NCI-H748 treated with DMSO at 0.1 percent for 48 hours (cell line): ENCODE measurements at places on chromosomes 13 and 19.

DNA sequence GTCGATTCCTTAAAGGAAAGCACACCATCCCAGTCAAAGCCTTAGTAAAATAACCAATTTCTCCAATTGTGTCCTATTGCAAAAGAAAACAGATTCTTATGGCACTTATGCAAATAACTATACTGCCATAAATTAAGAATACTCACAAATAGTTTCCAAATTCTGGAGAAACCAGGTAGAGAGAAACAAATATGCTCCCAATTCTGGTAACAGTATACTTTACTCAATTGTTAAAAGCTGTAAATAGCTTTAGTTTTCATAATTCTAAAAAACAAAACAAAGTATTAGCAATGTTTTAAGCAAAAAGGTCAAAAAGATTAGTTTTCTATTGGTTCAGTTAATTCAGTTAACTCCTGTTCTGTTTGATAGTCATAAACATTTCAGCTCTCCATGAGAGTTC, 18.2 kb upstream of the UBAC2 start:
- DNase-seq, result no peak

GRCh38 chr19:39408392-39409207, 2.0 kb downstream of the ZFP36 start:
- DNase-seq, result peak; percentile 70

DNA sequence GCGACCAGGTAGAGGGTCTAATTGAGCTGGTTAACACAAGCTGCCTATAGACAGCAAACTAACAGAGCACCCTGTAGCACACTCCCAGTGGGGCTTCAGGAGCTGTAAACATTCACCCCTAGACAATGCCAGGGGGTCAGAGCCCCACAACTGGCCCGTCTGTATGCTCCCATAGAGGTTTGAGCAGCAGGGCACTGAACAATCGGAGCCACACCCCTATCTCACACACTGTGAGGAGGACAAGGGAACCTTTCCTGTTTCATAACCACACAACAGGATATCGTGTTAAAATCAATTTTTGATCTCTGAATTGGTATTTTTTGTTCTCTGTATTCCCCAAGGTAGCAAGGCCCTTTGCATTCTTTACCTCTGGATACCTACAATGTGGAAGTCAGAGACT, 266.1 kb downstream of the SPRY2 start:
- no peak for DNase-seq

DNA sequence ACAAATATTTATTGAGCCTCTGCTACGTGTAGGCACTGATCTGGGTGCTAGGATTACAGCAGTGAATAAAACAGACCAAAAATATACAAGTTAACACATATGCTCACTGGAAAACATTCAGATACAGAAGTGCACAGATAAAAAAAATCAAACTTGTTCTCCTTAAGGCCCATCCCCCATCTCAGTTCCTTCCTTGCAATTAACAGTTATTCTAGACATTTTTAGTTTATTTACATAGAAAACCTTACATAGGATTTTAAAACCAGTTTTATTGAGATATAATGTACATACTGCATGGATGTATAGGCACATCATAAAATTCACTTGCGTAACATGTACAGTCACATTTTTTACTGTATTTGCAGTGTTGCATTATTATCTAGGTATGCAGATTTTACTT, 36.5 kb upstream of the HMGB1 start:
- no peak for DNase-seq

DNA sequence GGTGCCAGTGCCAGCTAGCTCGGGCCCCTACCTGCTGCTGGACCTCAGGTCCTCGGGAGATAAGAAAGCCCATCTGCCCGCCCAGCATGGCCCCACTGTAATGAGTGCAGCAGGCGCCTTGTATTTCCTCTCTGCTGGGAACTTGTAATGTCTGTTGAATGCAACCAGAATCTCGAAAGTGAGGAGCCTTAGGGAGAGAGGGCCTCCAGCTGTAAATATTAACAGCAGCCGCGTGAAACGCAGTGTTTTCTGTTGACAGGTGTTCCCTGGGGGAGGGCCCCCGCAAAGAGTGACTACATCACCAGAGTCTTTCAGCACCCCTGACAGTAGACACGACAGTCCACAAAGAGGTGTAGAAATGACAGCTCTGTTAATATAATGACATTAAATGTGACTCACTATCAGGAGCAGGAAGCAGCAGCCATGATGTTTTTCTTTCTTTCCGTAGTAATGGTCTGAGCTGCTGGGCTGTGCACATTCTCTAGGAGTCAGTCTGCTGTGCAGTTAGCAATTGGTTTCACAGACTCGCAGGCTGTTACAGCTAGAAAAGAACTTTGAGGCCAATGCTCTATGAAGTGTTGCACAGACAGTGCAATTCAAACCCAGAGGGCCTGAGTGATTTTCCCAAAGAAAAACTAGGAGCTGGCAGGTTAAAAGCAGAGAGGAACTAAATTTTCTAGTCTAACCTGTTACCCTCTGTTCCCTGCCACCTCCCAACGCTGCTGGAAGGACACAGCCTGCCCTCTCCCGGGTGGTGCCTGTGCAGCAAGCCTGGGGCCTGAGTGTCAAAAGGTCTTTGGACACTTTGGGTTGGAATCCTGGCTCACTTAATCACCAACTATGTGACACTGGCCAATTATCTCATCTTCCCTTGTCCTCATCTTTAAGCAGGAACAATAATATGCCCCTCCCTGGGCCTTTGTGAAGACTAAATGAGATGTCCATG, 58.6 kb upstream of the WASF3 start:
- DNase-seq, result no peak

DNA sequence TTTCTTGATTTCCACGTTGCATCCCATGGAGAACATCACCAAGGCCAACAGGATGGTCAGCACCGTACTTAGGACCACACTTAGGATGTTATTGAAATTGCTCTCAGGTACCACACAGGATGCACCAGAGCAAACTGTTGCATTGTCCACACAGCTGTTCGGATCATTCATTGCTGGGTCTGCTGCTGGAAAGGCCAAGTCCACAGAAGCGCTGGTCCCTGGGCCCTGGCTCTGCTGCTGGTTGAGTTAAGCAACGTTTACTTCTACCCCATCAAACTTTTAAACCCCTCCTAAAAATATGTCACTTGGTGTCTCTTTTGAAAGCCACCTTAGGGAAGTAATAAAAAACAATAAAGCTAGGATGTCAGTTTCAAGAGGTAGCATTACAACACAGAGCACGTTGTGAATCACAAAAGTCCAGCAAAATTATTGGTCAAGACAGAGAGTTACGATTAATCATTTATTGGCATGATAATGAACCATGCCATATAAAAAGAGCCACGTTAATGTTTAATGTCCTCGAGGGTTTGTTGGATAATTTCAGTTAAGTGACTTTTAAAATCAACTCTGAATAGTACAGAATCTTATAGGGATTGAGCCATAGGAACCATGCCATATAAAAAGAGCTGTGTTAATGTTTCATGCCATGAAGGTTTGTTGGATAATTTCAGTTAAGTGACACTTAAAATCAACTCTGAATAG, at the start of gene SLC10A2:
Gene SLC10A2, minus strand, starts transcription at position 339 of the 702 bp plus-strand sequence. Its CDS starts 168 bp downstream, at position 171.
- DNase-seq, result no peak

- DNase-seq, result no peak
Observed at GRCh38 chr13:22451327-22451741, 729.4 kb upstream of the SGCG start.

DNA sequence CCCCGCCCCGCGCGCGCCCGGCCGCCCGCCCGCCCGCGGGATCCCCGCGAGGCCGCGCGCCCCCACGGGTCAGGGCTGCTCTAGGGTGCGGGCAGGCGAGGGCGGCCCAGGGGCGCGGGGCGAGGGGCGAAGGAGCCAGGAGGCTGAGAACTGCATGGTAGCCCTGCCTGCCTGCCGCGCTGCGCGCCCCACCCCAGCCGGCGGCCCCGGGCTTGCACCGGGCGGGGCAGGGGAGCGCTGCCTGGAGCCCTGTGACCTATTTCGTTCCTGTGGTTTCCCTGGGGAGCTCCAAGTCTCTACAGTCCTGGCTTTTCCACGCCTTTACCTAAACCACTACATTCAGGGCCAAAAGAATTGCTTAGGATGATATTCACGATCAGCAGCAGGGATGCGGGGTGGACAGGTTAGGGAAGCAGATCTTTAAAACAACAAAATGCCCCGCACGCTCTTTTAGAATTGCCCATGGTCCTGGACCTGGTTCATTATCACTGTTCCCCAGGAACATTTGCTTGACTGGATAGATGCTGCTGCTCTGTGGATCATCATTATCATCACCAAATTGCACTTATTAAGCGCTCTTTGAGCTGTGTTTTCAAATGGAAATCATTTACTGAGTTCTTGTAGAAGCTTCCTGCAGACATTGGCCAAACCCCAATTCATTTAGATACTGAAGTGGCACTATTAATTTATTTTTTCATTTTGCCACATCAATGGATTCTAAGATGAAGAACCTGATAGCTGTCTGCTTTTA, 421 bp upstream of the GPR12 start:
- DNase-seq, result no peak

DNA sequence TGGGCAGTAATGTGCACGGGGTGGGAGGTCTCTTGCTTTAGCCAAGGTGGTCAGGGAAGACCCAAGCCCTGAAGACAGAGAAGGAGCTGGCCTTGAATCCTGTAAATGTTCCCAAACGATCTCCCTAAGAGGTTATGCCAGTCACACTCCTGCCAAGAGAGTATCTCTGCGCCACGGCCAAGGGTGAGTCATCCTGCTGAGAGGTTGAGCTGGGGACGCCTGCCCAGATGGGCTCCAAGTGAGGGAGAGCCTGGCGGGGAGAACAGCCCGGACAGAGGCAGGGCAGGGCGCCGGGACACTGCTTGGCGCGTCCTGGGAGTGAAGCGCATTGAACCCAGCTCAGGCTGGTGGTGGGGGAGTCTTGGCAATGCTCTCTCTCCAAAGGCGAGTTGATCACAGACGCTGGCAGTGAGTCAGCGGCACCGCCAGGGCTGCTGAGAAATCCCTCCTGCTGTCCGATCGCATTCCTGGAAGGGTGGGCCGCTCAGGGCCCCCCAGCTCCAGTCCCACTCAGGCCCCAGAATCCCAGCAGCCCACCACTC, 16.4 kb downstream of the SULT2B1 start:
- DNase-seq, result no peak
